ENCODE measurements at places on chromosomes 13 and 19.

DNA sequence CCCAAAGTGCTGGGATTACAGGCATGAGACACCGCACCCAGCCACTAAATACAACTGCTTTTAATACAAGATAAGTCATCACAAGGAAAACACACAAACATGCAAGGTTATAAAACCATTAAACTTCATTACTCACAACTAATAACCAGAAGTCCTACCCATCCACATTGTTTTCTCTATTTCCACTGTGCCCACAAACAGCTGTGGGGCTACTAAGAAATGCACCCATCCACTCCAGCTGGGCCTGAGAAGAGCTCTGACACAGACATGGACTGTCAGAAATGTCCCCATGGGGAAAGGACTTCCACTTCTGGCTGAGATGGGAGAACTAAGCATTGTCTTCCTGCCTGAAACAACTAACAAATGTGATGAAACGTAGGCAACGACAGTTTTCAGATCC, 17.2 kb downstream of the SAFB2 start:
- DNase-seq = no peak

DNA sequence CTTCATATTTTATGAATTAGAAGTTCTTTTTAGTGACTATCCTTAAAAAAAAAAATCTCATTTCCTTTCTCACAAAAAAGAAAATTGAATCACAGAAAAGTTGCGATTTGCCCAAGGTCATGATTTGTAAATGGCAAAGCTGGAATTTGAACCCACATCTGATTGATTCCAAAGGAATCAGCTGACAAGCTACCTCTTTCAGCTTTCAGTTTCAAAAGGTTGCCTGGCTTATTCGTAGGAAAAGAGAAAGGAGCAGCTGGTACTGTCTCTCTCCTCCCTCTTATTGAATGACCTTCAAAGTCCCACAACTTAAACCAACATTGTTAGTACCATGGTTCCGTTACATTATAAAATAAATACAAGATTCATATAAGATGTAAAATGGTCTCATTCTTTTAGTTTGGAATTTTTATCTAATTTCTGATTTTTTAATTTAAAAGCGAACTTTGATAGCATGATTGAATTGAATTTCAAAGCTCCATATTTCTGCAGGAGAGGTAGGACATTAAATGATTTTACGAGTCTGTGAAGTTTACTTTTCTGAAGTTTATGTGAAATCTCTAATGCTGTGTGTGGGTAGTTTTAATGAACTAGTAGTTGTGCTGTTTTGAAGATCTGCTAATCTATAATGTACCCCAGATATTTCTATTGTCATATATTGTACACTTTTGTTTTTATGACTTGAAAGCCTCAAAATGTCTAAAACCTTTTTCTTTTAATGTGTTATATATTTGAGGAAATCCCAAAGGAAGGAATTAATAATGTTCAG, 18.5 kb upstream of the KCTD4 start:
- no peak for DNase-seq

- DNase-seq = no peak
These were observed 618 bp downstream of the TMEM38A start for GRCh38 chr19:16661480-16662034.

- no peak for DNase-seq
These were observed 748.1 kb upstream of the SGCG start for GRCh38 chr13:22432690-22433089.

DNA sequence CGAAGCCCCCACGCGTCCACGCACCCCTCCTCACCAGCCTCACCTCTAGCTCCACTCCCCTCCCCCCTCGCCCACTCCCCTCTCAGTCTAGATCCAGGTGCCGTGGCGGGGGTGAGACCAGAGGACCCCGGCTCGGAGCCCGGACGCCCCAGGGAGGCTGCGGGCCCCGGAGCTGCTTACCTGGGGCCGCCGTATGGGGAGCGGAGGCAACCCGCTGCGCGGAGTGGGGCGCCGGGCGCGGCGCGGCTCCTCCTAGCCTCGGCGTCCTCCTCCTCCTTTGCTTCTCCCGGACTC, 353 bp downstream of the ENOX1 start:
- DNase-seq = no peak

GRCh38 chr19:23222998-23223652, 27.1 kb downstream of the ZNF724 start:
- peak; percentile 1 for DNase-seq

DNA sequence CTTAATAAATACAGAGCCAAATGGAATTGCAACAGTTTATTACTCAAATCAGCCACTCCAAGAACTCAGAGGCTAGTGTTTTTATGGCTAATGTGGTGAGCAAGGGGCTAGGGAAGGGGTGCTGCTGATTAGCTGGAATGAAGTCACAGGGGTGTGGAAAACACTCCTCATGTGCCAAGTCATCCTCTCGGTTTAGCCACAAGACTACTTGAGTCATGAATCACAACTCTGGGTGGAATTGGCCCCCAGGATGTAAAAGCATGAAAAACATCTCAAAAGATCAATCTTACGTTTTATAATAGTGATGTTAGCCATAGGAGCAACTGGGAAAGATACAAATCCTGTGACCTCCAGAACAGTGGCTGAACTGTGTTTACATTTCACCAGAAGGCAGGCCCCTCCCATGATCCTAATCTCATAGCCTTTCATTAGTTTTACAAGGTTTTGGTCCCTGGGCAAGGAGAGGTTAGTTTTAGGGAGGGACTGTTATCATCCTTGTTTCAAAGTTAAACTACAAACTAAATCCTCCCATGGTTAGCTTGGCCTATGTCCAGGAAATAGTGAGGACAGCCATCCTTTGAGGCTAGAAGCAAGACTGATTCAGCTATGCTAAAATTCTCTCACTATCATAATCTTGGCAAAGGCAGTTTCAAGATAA, 2020.1 kb upstream of the PCDH20 start:
- peak; percentile 68 for DNase-seq

DNA sequence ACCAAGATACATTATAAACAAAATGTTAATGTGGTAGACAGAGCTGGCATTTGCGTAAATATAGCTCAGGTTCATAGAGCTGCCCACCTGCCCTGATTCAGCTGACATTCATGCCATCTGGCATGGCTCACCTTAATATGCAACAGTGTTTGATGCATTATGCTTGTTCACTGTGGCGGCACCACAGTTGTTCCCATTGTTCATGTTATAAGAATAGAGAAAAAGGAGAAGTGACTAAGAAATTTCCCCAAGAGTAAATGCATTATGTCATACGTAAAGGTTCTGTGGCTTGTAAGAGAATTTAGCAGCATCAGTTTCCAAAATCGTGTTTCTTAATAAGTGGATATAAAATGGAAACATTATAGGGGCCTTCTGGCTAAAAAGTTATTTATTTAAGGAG, 4.5 kb downstream of the CCNA1 start:
- DNase-seq = no peak

DNA sequence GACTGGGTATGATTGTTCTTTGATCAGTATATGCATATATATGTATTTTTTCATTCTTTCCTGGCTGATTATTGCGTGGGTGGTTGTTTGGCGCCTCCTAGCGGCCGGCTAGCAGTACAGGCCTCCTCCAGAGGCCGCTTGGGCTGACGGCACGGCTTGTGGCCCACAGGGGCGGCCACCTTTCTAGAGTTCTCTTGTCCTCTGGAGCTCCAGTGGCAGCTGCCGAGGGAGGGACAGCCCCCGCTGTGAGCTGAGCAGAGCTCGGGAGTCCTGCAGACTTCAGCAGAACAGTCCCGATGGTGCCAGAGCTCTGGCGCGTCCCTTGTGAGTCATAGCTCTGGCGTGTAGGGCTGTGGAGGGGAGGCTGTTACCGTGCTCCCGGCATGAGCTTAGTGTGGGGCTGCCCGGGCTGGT, 22.5 kb upstream of the ZNF429 start:
- DNase-seq = peak; percentile 15

DNA sequence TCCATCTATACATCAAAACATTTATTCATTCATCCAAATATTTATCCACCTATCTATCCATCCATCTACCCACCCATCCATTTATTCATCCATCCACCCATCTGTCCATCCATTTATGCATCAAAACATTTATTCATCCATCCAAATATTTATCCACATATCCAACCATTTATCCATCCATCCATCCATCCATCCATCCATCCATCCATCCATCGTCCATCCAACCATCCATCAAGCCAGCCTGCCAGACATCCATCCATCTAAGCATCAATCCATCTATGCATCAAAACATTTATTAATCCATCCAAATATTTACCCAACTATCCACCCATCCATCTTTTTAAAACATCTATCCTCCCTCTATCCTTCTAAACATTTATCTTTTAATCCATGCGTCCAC, 62.2 kb downstream of the UNC13A start:
- DNase-seq = no peak

DNA sequence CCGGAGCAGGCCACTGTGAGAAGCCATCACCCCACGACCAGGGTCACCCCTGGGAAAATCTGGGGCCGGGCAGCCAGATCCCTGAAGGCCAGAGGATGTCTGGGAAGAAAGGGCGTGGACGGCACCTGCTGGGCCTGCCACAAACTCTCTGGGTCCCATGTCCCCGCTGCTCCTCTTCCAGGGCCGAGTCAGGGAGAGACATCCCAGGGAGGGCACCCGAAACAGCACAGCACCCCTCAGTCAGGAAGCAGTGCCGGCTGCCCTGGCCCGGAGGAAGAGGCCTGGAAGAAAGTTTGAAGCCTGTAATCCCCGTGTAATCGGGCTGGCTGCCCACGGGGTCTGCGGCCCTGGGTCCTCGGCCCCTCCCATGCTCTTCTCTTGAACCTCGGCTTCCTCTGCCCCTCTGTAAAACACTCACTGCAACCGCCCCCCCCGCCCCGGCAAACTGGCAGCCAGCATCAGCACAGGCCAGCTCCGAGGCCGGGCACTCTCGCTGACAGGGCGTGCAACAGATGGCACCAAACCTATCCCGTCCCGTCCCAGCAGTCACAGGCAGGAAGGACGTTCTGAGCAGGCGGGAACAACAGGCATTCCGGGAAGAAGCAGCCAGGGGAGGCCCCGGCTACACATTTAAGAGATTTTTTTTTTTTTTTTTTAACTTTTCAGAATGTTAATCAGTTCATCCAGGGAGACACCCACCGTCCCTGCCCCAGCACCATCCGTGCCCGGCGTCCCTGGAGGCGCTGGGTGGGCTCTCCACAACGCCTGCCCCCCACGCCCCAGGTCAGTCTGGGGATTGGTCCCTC, 1.5 kb downstream of the SBNO2 start:
- DNase-seq = peak; percentile 83

DNA sequence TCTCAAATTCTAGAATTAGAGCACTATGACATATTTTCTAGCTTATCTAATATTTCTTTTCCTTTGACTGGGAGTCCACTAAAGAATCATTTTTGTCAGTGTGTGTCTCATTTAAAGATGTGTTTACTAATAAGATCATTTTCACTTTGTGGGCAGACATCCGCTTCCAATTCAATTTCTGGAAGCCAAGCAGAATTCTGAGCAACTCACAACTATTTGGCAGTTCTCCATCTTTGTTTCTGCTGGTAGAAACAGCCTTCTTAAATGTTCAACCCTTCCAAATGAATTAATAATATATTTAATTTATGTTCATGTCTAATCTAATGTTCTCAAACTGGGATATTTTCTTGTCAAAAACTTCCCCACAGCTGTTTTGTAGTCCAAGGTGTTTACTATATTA, 411.8 kb downstream of the KCTD12 start:
- no peak for DNase-seq

Measured in MCF 10A (cell line).